ENCODE measurements at places on chromosomes 5 and 9. TPM values are rescaled to one million over a fixed set of nuclear protein-coding genes. Genes with fewer than 3 reads are reported as not detected.

Gene PTGDS
- 1.7 TPM for total RNA-seq

Gene SPINK13
- not detected for total RNA-seq

Gene BTNL8
- total RNA-seq, result not detected

Gene BTNL9
- total RNA-seq, result not detected

Gene PALM2AKAP2
- 2.1 TPM for total RNA-seq

Gene LYRM7
- 9.5 TPM for total RNA-seq

Gene INSL6
- not detected for total RNA-seq

Gene ANAPC2
- 92.1 TPM for total RNA-seq

Gene DNM1
- 148 TPM for total RNA-seq

Gene BARHL1
- total RNA-seq, result not detected

Gene LMX1B
- total RNA-seq, result not detected

Gene CAMK2A
- total RNA-seq, result 0.13 TPM

Gene IL33
- total RNA-seq, result not detected

Gene NR2F1-AS1
- 6.0 TPM for total RNA-seq

Gene CNTLN
- 3.6 TPM for total RNA-seq

Gene NUDT12
- 13.3 TPM for total RNA-seq

Gene GIN1
- 7.9 TPM for total RNA-seq

Gene ENHO
- total RNA-seq, result not detected
